Kasumi-1 (cell line): ENCODE measurements at places on chromosomes 2 and 18.

GRCh38 chr2:237209885-237210284 is 124.2 kb downstream of the COPS8 start:
- no peak for DNase-seq

GRCh38 chr2:237044281-237044680 is 41.4 kb upstream of the COPS8 start:
- DNase-seq = no peak

DNA sequence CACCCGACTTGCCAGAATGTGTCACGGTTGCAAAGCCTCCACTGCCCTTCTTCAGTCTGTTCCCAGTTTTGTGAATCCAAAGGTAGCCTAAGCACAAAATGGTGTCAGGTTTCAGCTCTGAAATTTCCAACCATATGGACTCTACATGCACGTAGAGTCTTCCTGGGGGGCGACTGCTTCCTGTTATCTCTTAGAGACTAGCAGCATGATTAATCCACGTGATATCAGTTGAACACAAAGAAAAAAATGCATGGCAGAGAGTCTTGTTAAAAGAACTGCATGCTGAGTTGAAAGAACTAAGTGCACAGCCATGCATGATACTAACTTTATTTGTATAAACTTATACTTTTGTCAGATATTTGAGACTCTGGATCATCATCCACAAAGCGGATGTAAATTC is 404.4 kb downstream of the SOCS6 start:
- DNase-seq = peak; percentile 30

DNA sequence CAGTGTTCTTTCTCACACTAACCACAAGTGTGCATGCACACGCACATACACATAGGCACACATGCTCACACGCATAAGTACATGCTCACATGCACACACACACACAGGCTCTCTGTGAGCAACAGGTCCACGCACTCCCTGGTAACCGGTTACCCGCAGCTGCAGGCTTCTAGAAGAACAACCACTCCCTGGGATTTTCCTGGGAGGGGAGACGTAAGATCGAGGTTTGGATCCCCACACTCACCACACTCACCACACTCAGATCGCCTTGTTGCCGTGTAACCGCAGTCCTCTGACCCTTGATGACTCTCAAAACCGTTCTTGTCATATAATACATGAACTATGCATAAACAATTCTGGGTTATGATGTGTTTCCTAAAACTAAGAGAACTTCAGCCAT is 42.2 kb downstream of the TTC32 start:
- DNase-seq = no peak

GRCh38 chr2:59413751-59414570 is 1139.5 kb downstream of the BCL11A start:
- DNase-seq = no peak

DNA sequence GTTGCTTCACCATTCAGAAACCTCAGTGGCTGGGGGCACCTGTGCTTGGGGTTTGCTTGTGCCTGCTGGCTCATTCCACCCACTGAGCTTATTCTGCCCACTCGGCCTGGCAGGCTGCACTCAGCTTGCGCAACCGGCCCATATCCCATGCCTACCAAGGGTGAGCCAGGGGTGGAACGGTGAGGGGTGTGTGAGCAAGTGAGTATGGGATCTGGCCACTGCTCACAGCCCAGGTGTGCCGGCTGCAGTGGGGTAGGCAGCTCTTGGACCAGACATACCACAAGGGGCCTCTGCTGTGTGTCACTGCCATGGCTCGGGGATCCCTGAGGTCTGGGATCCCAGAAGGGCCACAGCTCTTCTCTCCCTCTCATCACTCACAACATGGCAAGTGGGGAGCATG is 1000.5 kb upstream of the CRIM1 start:
- no peak for DNase-seq

DNA sequence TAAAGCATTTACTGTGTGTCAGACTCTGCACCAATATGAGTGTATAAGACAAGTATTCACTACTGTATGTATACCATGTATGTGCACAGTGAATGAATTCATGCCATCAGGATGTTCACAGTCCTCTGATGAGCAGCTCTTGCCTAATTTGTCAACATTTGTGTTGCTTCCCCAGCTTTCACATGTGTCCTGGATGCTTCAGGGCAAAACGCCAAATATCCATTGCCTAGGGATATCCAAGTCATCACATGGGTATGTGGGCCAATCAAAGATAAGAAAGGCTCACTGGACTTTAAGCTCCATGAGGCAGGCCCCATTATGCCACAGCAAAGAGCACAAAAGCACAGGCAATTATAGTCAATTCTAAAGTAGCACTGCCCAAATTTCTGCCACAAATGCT is 134.2 kb upstream of the CHAC2 start:
- DNase-seq = no peak

GRCh38 chr2:181352158-181352557 is 105.0 kb upstream of the ITGA4 start:
- DNase-seq = peak; percentile 63

GRCh38 chr18:22344908-22345670 is 72.6 kb downstream of the CTAGE1 start:
- DNase-seq = peak; percentile 3

DNA sequence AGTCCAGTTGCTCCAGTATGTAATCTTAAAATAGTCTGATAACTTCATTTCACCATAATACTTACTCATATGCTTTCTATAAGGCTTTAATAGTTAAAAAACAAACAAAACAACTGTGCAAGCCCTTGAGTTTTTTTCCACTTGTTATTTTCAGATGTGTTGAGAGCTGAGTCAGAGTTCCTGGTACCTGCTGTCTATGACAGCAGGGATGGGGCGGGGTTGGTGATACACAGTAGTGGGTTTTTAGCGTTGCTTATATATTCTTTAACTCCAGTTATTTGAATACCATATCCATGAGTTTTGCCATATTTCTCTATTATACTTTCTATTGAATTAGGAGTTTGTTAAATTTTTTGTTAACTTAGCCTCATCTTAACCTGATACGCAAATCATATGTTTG is 5.0 kb downstream of the NAPG start:
- no peak for DNase-seq

DNA sequence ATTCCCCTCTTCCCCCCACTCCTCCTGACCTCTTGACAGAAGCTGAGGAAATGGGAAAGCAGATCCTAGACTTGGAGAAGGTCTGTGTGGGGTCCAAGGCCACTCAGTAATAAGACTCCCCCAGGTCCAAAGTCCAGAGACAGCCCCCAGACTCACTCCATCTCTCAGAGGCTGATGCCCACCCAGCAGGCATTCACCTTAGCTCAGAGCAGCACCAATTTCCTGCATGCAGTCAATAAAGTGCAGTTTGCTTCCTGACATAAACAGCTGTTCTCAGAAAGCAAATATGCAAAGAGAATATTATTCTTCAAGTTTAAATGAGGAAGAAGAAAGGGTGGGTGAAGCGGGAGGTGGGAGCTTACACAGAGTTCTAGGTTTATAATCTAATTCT is 84.1 kb upstream of the RTN4 start:
- no peak for DNase-seq

DNA sequence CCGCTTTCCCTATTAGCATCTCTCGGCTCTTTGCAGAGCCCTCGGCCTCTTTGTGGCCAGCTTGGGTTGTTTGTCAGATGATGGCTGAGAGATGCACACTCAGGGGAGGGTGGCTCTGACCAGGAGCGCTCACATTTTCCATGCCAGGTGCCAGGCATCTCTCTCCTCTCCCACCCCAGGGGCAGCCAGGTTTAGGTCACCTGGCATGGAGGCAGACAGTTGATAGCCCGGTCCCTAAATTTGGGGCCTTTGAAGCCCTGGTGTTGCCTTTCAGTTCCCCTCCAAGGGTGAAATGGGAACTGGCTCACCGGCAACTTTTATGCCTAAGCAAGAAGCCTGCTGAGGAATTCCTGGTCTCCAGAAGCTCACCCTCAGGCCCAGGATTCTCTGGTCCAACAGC is 19.1 kb downstream of the LBH start:
- no peak for DNase-seq
